ENCODE measurements at places on chromosomes 16 and 17.

DNA sequence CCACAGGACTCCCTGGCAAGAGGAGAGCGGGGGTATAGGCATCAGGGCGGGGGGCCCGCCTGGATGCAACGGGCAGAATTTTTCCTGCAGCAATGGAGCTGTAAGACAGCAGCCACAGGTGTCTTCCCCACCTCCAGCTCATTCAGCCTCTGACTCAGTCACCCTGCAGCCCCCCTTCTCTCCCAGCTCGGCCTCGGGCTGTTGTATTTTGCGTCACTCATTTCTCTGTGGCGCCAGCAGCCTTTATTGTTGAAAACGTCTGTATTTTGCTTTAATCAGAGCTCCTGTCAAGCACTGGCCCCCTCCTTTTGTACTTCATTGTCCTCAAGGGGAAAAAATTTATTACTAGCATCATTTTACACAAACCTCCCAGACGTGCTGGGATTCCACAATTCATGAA is 117.7 kb downstream of the WSCD1 start:
- no peak for DNase-seq

DNA sequence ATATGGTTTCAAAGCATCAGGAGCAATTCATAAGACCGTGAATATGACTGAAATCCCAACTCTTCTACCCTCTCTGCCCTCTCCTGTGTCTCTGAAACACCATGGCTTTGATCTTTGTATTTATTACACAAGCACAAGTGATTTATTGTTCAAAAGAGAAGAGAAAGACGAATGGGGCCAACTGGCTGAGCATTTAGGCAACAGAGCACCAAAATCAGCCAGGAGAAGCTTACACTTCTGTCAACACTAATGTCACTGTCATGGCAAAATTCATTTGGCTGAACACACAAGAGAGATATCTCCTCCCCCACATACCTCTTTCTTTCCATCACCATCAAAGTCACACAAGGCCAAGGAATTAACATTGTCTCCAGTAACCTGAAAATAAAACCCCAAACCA is 9.3 kb downstream of the BBS2 start:
- no peak for DNase-seq

GRCh38 chr17:66308856-66309255 is 6.4 kb downstream of the PRKCA start:
- no peak for DNase-seq

DNA sequence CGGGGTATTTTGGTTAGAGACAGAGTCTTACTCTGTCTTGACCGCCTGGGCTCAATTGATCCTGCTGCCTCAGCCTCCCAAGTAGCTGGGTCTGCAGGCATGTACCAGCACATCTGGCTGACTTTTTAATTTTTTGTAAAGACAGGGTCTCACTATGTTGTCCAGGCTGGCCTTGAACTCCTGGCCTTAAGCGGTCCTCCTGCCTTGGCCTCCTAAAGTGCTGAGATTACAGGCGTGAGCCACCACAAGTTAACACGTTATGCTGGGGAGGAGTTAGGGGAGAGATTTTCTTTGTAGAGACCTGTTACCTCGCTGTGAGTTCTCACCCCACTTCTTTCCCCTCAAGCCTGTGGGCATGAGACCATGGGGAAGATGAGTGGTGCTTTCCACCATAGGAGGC is 1.8 kb upstream of the CES4A start:
- no peak for DNase-seq

DNA sequence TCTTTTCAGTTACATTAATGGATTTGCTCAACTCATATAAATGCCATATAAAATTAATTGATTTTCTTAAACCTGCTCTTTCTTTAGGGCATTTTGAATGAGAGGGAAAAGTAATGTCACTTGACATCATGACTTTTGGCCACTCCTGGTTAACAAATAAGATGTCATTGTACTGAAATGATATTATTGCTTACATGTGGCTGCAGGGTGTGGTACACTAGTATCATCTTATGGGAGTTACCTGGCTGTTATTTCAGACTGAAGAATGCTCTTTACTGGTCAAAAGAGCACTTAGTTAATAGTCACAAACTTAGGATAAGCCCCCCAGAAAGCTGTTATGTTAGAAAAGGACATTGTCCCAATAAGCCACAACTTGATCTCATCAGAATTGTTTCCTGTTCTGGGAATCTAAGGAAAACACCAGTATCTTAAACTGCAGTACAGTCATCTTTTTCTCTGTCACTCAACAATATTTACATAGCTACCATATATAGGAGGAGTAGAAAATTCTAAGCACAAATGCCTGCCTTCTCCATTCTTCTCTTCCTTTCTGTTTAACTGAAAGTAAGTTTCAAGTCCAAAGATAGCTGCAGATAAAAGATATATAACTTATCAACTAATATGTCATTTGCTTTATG is 53.9 kb upstream of the MRC2 start:
- no peak for DNase-seq

GRCh38 chr17:68424861-68425260 is 32.4 kb downstream of the WIPI1 start:
- no peak for DNase-seq

DNA sequence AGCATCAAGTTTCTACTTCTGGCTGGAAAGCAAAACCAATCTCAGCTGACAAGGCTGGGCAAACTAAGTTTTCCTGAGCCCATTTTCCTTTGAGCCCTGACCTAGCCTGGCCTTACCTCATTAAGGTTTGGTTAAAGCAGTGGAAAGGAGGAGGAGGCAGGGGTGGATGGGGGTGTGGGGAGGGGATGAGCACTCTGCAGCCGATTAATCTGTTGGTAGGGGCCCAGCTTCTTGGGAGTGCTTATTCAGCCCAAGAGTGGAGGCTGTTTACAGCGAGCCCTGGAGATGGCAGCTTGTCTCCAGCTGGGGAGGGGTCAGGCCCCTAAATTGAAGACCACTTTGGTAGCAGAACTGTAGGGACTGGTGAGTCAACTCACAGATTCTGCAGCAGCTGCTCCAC is 12.0 kb downstream of the SMCR8 start:
- DNase-seq = no peak

DNA sequence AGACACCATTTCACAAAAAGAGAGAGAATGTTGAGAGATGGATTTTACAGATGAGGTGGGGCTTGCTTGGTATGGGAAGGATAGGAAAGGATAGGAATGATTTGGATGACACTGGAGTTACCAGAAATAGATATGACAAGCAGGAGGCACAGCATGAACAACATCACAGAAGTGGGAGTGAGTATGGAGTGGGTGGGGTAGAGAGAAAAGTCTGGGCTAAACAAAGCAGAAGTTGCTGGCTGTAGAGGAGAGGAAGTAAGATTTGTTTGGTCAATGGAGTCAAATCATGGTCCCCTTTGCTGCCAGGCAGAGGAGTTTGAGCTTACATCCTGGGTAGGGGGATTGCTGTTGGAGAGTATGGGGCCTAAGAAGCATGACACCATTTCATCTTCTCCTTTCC is 101.7 kb downstream of the VAT1L start:
- no peak for DNase-seq

DNA sequence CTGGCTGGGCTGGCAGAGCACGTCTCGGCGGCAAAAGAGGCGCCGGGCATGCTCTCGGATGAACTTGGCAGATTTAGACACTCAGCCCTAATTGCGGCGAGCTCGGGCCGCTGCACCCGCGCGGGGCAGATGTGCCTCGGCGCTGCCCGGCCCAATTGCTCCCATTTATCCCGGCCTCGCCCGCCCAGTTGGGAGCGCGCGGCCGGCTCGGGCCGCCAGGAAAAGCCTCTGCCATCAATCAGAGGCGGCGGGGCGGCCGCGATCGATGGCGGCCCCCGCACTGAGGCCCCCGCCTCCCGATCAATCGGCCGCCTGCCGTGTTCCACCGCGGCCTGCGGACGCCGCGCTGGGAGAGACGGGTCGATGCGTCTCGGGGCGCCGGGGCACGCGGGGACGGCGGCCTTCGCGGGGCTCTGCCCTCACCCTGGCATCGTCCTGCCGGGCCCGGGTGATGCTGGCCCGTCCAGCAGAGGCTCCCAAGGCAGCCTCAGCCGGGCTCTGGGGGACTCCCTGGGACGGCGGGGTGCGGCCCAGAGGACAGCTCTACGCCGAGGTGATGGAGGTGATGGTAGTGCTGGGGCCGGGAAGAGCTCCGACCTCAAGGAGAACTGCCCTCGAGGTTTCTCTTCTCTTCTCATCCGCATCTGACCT is 200.9 kb upstream of the N4BP1 start:
- DNase-seq = no peak

GRCh38 chr17:27247071-27247957 is 46.6 kb upstream of the WSB1 start:
- no peak for DNase-seq

GRCh38 chr16:1225051-1225451 is at the start of gene TPSG1:
Gene TPSG1, minus strand, starts transcription at chr16:1225268. Its CDS starts 16 bp downstream, at chr16:1225252.
- no peak for DNase-seq

- no peak for DNase-seq
Observed at GRCh38 chr17:65629234-65629690, 67.8 kb upstream of the AXIN2 start.

DNA sequence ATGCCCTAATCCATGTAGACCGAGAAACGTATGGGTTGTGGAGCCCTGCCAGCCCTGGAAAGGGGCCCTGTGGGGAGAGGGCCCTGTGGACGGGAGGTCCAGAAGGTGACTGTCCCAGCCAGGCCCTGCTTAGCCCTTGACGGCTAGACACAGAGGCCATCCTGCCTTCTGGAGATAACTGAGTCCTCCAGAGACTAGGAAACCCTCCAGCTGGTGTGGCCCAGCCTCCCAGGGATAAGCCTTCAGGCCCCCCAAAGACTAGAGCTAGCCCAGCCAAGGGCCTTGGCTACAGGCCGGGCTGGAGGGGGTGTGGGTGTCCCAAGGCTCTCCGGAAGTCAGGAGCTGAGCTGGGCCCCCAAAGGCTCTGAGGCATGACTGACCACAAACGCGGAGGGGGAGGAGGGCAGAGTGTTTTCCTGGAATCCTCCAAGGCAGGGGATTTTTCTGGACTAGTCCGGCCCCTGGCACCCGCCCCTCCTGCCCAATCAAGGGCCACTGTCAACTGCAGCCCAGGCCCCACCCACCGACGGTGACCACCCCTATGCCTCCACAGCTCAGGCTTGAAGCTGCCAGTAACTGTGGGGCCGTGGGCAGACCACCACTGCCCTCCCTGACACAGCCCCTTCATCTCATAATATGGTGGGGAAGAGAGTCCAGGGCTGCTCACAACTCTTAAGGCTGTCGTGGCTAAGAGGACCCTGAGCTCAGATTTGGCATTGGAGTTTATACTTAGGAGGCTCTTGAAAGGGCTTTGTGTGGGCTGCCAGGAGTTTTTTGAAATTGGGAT is 885 bp upstream of the VASN start:
- peak; percentile 95 for DNase-seq

DNA sequence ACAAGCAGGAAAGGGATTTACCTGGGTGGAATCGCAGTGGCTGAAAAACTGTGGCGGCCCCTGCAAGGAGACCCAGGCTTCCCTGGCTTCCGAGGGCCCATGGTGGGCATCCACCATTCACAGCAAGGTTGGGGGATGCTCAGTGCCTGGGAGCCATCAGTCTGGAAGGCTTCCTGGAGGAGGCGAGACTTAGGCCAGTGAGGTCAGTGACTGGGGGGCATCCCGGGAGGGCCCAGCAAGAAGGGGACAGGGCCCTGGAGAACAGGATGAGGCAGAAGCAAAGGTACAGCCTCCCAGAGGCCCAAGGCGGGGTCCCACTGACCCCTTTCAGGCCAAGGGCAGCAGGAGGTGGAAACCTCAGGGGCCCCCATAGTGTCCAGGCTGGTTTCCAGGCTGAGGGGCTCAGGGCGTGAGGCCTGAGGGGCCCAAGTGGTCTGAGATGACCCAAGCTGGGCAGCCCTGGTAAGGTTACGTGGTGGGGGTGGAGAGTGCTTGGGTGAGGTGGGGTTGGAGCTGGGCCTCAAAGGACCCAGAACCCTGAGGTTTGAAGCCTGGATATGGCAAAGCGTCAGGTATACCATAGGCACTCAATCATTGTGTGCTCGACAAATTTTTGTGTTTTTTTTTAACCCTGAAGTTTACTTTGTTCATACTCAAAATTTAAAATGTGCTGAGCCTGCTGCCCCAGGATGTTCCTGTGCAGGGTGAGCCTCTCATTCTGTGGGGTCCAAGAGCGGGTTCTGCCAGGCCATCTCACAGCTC is 15.8 kb upstream of the SRRM2 start:
- no peak for DNase-seq

- DNase-seq = no peak
Observed at GRCh38 chr16:86966777-86967176, 350.4 kb downstream of the C16orf95 start.

DNA sequence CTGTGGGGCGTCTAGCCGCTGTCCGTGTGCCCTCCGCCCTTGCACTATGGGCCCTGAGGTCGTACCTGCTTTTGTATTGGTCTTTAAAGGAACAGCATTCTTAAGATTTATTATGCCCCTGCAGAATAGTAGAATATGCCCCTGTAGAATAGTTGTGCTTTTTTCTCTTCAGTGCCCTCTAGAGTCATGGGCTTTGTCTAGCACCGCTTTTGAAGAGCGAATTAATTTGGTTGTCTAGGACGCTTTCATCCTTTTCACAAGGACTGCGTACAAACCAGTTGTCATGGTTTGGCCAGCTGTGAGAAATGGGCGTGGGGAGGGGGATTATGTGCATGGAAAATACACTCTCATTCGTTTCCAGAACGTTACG is 621 bp downstream of the CEP95 start:
- DNase-seq = no peak

DNA sequence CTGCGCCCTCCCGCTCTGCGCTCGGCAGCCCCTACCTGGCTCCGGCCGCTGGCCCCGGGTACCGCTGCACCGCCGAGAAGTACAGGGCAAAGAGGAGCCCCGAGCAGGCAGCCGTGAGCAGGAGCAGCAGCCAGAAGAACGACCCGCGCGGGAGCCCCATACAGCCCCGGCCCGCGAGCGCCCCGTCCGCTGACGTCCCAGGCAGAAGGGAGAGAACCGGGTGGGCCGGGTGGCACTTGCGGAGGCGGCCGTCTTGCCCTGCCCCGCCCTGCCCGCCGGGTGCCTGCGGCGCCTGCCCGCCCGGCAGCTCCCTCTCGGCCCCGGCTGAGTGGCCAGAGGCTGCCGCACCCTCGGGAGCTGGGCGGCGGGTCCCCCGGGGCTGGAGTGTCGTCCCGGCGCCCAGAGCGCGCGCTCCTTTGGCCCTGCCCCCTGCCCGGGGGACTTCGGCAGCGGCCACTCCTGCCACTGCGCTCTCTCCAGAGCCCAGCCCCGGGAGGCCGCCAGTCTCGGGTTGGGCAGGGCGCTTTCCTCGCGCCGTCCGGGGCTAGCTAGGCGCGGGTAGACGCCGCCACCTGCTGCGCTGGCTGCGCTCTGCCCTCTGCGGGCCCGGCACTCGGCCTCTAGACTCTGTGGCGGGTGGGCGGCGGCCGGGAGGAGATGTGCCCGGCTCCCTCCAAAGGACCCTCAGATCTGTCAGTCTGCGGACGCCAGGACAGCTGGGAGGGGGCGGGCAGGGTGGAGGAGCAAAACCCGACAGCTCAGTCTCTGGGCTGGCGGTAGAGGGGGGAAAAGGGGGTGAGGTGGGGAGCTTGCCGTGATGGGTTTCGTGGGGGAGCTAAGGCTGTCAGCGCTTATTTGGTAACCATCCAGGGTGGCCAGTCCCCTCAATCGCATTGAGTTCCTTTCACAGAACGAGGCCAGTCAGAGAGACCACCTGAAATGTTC is at the start of gene ST6GALNAC2:
ST6GALNAC2 (minus strand) TSS at position 212 of the 945 bp plus-strand sequence; CDS start at position 160, 52 bp downstream.
- DNase-seq = no peak

Data from coronary artery (tissue), 2 donors.